Ovary (tissue), 10 donors: ENCODE measurements at places on chromosomes 4 and X. TPM values are rescaled to one million over a fixed set of nuclear protein-coding genes. Genes with fewer than 3 reads are reported as not detected.

Gene AP1S2
- total RNA-seq = 13.0 TPM

Gene PI4K2B
- 8.1 TPM for total RNA-seq

Gene RBM46
- not detected for total RNA-seq

Gene FAM133A
- total RNA-seq = 0.69 TPM
